ENCODE measurements at places on chromosomes 6 and 20.

DNA sequence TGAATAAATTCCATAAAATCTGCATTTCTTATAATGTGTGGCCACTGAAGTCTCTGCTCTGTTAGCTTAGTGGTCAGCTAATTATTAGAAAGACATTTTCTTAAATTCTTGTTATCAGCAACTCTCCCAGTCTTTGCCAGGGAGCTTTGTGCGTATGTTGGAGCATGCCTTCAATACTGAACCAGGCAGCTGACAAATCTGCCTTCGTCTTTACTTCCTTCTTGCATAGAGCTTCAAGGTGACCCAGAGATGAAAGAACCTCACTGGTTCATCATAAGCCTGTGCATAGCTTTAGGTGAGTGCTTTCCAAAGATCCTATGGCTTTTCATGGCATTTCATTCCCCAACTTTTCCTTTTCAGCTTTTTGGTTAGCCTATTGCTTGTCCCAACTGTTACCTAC is 43.0 kb upstream of the NELFCD start:
- DNase-seq: no peak

DNA sequence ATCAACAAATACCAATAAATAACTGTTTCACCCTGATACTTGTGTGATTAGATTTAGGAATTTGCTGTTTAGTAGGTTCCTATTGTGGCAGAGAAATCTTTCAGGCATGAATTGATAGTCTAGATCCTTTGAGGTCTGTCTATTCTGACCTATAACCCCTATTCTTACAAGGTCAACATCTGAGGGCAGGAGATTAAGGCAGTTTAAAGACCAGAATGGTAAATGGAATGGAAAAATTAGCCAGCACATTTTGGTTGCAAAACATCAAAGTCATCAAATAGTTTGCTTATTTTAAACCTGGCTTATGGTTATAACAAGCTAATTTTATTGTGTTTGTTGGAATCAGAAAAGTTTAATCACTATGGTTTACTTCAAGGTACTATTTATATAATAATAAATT is 78.4 kb downstream of the LIN28B start:
- DNase-seq: no peak

GRCh38 chr6:97097068-97098047 is 172.8 kb downstream of the KLHL32 start:
- DNase-seq: no peak

DNA sequence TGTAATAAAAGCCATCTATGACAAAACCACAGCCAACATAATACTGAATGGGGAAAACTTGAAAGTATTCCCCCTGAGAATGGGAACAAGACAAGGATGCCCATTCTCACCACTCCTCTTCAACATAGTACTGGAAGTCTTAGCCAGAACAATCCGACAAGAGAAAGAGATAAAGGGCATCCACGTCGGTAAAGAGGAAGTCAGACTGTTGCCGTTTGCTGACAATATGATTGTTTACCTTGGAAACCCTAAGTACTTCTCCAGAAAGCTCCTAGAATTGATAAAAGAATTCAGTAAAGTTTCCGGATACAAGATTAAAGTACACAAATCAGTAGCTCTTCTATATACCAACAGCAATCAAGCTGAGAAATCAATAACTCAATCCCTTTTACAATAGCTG is 14.0 kb upstream of the RUNX2 start:
- no peak for DNase-seq

GRCh38 chr6:163688739-163689362 is 274.3 kb downstream of the QKI start:
- DNase-seq: no peak

- no peak for DNase-seq
Observed at GRCh38 chr6:56756219-56756789, 113.6 kb upstream of the DST start.

DNA sequence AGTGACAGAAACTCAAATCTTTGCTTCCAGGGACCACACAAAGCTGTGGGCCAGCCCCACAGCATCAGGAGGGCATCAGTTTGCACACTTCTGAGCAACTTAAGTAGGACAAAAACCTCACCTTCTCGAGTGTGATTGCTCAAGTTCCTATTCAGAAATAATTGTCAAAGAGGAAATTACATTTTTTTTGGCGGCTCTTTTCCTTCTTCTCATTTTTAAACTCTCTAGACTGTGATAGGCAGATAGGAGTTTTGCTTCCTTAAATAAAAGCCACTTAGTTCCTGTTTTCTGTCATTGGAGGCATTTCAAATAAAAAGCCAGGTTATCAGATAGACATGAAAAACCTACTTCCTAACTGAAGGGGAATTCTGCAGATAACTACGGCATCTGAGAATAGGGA is 11.2 kb upstream of the TAGAP start:
- no peak for DNase-seq

DNA sequence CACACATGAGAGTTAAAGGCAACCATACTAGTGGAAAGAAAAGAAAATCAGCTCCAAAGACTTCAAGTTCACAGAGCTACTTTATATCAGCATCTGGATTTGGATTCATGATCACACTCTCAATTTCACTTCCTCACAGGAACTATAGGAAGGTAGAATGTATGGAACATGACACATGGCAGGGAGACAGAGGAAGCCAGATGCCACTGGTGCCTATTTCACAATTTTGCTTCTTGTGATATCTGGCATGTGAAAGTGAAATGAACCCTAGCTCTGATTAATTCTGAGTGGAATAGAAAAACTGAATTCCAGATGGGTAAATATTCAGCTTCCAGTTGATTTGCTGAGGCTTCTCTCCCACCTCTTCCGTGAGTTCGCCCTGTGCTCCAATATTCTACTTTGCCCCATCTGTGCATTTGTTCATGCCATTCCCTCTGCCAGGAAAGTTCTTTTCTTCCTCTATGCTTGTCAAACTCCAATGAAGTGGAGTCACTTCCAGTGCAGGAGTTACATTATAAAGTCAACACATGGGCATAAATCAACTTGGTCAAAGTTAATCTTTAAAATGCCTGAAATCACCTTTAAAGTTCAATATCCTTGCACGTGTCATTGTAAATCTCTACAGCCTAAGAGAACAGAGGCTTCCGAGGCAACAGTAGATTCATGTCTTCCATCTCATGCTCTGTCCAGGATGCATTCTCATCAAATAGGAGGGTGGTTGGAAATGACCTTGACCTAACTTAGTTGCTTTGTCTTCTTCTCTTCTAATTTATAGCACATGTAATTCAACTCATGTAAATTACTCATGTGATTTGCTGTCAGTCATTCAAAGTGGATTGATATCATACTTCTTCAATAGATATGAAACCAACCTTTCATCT is 275.3 kb downstream of the HIVEP2 start:
- DNase-seq: no peak

- peak; percentile 87 for DNase-seq
Observed at GRCh38 chr20:49559411-49560081, 8.4 kb downstream of the PTGIS start.

Data from vagina (tissue), 2 donors.